Activated T-cell treated with anti-CD3 and anti-CD28 coated beads, Interleukin-2, amount 50 U/mL, for 72 hours (primary cell): ENCODE measurements at places on chromosomes 11 and 22.

GRCh38 chr11:32830413-32830738 lies 649 bp downstream of the PRRG4 start:
- DNase-seq: no peak

DNA sequence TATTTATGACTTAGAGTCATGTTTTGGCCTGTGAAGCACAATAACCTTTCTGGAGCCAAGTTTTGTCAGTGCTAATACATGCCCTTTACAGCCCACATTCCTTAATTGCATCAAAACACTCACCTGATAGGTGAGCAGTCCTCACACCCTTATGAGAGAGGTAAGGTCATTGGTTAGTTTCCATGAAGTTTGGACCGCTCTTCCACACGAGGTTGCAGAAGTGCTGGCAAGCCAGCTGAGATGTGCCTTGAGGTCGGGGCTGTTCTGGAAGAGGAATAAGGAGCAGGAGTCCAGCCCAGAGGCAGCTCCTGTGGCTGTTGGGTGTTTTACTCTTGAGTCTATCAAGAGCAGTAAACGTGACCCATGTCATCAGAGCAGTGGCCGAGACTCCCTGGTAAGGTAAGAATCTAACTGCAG lies 76.3 kb downstream of the CYB5R2 start:
- DNase-seq: no peak

DNA sequence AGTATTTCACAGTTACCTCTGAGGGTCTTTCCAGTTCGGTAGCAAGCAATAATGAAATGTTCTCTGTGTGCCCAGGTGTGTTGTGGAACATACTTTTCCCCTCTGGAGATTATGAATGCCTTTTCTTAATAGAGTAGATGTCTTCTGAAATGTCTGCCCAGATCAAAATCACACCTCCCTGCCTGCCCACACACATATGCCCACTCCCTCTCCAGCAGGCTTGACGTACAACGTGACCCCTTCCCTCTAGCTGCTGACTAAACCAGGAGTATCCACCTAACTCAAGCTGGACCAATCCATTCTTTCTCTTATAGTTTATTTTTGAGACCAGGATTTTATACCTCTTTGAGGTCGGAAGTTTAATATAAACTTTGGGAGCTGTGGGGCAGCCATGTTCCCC lies 48.7 kb downstream of the ME3 start:
- DNase-seq: no peak

DNA sequence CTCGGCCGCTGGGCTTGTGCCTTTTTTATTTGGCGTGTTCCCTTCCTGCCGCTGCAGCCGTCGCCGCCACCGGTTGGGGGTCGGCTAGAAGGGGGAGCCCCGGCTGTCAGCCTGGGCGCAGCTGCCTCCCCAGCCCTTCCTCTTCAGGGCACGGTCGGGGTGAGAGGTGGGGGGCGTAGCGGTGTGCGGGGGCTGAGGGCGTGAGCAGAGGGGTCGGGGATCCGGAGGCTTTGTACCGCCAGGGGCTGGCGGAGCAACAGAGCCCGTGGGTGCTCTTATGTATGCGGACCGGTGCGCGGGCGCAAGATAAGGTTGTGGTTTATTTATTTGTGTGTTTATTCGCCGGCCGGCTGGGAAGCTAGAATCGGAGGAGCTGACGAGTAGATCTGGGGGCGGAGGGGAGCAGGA lies 477 bp downstream of the ZBTB16 start:
- peak; percentile 20 for DNase-seq

GRCh38 chr22:24938741-24939341 lies 7.7 kb downstream of the LHFPL7 start:
- peak; percentile 41 for DNase-seq

GRCh38 chr11:75323609-75324008 lies 27.9 kb downstream of the ARRB1 start:
- no peak for DNase-seq

DNA sequence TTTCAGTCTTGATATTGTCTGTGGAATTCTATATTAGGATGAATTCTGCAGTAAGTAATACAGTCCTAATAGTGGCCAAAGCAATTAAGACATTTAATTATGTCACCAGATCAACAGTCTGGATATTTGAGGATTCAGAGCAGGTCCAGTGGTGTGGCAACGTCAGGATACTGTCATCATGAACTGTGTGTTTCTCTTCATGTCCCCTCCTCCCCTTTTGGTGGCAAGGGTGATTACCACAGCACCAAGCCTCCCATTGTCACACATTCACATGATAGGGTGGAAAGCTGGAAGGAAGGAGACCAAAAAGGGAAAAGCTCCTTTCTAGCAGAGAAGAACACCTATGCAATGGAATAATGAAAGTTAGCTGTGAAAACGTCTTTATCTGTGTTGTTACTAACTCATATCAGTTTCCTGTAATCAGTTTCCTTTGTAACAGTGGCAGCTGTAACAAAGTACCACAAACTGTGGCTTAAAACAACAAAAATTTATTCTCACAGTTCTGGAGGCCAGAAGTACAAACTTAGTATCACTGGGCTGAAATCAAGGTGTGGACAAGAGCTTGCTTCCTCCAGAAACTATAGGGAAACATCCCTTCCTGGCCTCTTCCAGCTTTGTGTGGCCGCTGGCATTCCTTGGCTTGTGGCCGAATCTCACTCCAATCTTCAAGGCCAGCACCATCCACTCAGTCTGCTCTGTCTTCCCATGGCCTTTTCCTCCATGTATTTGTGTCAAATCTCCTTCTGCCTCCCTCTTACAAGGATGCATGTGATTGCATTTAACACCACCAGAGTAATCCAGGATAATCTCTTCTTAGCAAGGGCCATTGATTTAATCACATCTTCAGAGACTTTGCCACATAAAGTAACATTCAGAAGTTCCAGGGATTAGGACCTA lies 6.5 kb upstream of the RBM14 start:
- no peak for DNase-seq

DNA sequence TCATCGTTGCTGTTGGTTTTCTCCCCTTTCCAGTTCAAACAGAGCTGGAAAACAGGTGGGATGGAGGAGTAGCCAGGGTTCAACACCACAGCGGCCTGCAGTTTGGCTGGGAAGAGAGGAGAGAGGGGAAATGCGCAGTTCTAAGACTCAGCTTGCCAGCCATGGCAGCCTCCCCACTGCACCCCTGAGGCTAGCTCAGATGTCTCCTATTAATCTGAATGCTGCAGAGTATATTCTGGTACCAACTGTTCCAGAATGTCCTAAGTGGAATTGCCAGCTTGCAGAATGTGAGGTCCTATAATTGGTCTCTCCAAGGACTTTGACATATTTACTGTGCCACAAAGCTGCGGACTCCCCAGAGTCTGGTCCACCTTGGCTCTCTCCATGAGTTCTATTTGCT lies 32.0 kb downstream of the NEFH start:
- DNase-seq: no peak

DNA sequence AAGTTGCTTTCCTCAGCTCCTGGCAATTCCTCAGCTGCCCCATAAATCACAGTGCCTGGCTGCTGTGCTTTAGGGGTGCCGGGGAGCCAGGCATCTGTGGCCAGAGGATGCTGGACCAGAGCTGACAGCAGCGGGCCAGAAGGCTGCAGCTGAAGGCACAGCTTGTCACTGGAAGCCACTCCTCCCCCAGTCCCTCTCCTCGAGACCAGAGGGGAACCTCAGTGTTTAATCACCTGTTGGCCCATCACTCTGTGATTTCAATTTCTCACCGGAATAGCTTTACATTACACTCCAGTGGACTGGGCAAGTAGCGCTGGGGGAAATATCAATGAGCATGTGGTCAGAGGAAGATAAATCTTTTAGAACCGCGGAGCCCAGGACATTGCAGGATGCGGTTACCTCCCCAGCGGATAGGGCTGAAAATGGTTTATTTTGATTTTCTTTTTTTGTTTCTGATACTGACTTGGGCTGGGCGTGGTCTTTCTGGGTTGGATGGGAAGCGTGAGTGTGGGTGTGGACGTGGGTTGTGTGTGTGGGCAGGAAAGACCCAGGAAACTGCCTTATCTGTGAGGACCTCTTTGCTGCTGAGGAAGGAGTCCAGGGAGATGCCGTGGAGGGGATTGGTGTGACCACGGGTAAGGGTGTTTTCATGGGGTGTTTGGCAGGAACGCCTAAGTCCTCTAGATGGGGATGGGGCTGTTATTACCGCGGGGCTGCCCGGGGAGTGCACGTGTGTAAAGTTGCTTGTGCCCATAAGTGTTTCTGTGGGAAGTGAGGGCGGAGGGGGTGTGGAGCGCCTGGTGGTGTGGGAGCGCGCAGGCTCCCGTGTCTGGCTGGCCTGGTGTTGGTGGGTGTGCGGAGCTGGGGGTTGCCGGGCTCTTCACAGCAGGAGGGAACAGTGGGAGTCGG lies 4.0 kb downstream of the DAGLA start:
- DNase-seq: peak; percentile 17

DNA sequence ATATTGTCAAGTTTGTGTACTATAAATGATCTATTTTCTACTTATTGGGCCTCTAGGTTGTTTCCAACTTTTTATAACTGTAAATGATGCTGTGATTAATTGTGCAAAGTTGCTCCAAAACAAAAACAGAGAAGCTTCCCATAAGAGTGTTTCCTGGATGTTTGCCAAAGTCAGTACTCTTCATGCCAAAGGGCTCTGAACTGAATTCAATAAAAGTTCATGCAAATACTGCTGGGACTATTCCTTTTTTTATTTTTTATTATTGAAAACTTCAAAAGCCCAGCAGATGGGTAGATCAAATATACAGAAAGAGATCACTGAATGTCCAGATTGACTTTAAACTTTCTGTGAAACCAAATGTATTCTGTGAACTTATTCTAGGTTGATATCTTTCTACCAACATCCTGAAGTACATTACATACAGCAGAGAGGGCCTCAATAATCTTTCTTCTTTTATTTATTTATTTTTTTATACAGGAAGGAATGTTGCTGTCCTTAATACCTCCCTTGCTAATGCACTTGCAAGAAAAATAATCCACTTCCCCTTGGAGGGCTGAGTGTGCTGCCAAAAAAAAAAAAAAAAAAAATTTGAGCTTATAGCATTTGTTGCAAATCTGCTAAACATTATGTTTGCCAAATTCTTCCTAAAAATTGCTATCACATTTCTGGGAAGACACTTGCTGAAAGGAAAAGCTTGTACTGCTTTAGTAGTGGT lies 53.0 kb downstream of the CTSC start:
- no peak for DNase-seq

- no peak for DNase-seq
Measured at GRCh38 chr11:64754919-64755662, 4.7 kb downstream of the PYGM start.

- DNase-seq: no peak
Measured at GRCh38 chr11:87125257-87125656, 87.5 kb downstream of the TMEM135 start.

GRCh38 chr11:98300719-98301118 lies 720.0 kb upstream of the CNTN5 start:
- DNase-seq: no peak

DNA sequence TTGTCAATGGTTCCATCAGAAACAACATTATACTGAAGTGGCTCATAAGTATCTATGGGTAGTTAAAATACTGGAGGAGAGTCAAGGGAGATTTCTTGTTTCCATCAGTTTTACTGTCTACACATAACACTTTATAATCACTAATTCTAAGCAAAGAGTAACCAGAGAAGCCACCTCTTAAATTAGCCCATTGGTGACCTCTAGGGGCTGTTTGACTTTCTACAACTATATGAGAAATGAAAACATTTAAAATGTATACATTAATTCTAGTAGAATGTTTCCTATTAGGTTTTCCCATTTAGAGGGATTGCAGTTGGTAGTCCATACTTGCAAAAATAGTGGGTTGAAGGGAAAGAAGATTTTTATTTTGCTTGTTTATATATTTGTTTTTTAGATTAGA lies 504.3 kb downstream of the FAM181B start:
- no peak for DNase-seq

- no peak for DNase-seq
Measured at GRCh38 chr22:48244388-48245195, 1482.1 kb downstream of the TBC1D22A start.

DNA sequence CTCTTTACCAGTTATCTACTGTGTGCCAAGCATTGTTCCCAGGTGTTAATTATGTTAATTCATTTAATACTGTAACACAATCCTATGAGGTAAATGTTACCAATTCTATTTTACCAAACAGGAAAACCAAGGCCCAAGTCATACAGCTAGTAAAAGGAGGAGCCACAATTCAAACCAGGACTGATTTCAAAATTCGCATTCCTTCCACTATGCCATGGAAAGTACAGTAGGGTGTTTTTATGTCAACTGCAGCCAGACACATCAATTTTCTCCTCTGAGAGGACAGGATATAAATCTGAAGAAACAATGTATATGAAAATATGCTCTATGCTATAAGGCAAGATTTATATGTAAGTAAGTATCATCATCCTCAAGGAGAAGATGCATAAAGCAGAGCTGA lies 104.3 kb downstream of the RPL27A start:
- DNase-seq: no peak
